ENCODE measurements at places on chromosomes 3 and 15.

- DNase-seq = no peak
Measured at GRCh38 chr3:50930371-50931208, 255.9 kb downstream of the DOCK3 start.

- DNase-seq = no peak
Measured at GRCh38 chr3:81658322-81658997, 103.0 kb downstream of the GBE1 start.

- DNase-seq = no peak
Measured at GRCh38 chr3:197104738-197105137, 75.1 kb upstream of the MELTF start.

- DNase-seq = no peak
Measured at GRCh38 chr3:35523838-35524237, 115.5 kb upstream of the ARPP21 start.

- peak; percentile 20 for DNase-seq
Measured at GRCh38 chr3:42871592-42872196, 4.0 kb downstream of the CYP8B1 start.

- no peak for DNase-seq
Measured at GRCh38 chr15:60729850-60730458, 251.0 kb upstream of the ICE2 start.

- peak; percentile 87 for DNase-seq
Measured at GRCh38 chr3:127694467-127695215, 21.9 kb downstream of the ABTB1 start.

DNA sequence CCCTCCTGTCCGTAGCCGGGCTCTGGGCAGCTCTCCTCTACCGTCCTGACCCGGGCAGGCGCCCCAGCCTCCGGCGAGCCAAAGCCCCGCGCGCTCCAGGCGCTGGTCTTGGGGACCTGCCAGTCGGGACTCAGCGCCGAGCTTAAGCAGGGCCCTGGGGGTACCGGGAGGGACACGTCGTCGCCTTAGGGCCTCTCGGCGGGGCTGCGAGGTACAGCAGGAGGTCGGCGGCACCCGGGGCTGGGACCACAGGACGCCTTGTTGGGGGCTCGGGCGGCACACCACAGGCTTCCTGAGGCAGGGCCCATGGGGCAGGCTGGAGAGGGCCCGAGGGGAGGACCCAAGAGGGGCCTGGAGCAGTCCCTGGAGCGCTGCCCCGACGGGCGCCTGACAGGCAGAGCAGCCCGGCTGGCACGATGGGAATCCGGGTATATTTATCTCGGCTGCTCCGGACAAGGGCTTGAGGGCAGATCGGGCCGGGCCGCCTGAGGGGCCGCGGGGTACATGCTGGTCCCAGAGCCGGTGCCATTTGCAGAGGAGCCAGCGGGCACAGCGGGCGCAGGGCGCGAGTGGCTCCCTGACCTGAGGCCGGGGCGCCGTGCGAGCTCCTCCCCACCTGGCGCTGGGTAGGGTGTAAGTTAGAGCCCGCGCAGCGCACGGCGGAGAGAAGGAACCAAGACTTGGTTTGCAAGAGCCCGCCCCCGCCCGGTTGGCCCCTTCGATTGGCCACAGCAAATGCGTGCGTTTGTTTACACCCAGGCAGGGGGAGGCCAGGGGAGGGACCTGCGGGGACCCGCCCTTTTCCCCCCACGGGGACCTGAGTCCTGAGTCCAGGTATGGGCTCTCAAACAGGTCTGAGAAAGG is 574 bp downstream of the SLC38A3 start:
- DNase-seq = peak; percentile 66

DNA sequence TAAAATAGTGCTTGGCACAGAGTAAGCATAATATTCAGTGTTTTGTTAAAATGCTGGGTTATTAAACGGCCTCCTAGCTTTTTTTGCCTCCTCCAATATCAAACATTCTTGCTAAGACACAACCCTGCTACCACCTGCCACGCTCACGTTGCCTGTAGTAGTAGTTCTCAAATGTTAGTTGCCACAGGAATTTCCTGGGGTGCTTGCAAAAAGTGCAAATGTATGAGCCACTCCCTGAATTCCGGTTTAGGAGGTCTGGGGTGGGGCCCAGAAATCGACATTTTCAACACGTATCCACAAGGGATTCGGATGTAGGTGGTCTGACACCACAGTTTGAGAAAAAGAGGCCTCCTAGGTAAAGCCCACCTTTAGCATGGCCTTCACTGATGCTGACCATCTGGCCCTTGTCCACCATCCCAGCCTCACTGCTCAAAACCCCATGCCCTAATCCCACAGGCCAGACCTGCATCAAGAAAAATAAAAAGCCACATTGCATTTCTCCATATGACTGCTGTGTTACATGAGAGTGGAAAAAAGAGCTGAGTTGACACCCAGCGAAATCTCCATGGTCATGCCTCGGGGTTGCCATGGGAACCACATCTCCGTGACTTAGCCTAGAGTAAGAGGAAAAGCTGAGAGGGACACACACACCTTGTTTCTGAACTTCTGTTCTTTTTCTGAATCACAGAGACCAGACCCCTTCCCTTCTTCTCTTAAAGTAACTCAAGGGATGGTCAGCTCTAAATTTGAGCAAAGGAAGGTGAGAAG is 116.4 kb upstream of the HES1 start:
- DNase-seq = no peak

DNA sequence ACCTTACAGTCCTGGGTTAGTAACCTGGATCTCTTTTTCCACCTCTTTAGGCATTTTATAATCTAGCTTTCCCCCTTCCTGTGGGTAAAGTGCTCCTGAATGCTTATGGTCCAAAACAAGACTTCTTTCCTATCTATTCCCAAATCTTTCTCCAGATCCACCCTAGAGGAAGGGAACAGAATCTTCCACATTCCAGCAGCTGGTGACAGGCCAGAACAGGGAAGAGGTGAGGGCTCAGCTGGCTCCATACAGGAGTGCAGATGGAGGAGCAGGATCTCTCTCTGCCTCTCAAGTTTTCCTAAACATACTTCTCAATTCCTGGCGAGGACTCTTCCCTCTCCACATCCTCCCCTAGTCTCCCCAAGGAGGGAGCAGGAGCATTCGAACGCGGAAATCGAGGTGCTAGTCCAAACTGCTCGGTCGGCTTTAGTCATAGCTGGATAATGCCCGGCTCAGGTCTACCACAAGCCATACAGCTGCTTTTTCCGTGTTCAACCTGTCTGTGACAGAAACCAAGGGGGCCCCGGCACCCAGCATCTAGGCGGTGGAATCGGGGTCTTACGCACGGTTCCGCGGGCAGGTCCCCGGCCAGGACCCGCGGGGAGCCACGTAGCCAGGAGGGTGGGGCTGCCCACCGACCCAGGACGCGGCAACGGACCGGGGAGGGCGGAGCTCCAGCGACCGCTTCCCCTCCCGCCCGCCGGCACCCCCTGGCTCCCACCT is 4.0 kb downstream of the RASSF1 start:
- no peak for DNase-seq

GRCh38 chr15:51751697-51752683 is 593 bp downstream of the TMOD2 start:
- DNase-seq = peak; percentile 52

GRCh38 chr3:145807990-145808389 is 353.0 kb downstream of the PLOD2 start:
- DNase-seq = no peak

DNA sequence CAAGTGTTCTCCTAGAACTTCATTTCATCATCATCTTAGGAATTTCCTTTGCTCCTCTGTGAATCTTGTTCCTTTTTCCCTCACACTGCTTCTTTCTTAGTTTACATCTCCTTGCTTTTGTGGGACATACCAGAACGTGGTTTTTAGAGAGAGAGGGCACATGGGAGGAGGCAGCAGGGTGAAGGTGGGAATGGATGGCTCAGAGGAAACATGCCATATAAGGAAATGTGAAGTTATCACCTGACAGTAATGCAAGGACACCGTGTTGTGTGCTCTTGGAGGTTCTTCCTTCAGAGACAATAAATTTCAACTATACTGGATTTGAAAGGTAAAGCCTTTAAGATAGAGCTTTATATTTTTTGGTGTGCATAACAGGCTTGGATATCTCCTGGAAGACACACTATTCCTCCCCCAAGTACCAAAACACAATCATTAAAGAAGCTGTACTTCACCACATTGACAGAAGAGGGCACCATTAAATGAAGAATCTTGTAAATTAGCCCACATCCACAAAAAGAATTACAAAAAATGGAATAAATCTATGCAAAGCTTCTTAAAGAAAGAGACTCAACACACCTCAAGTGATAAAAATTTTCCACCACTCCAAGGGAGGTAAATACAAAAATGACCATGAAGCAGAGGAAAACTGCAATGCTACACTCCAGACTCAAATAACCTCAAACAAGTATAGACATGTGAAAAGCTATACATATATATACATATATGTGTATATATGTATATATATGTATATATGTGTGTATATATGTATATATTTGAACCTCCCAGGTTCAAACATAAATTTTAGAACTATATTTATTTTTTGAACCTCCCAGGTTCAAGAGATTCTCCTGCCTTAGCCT is 26.1 kb downstream of the RPL39L start:
- peak; percentile 75 for DNase-seq

- DNase-seq = no peak
Measured at GRCh38 chr15:35863655-35864054, 317.7 kb upstream of the DPH6 start.

- no peak for DNase-seq
Measured at GRCh38 chr3:152836269-152836668, 1.3 kb downstream of the P2RY1 start.

DNA sequence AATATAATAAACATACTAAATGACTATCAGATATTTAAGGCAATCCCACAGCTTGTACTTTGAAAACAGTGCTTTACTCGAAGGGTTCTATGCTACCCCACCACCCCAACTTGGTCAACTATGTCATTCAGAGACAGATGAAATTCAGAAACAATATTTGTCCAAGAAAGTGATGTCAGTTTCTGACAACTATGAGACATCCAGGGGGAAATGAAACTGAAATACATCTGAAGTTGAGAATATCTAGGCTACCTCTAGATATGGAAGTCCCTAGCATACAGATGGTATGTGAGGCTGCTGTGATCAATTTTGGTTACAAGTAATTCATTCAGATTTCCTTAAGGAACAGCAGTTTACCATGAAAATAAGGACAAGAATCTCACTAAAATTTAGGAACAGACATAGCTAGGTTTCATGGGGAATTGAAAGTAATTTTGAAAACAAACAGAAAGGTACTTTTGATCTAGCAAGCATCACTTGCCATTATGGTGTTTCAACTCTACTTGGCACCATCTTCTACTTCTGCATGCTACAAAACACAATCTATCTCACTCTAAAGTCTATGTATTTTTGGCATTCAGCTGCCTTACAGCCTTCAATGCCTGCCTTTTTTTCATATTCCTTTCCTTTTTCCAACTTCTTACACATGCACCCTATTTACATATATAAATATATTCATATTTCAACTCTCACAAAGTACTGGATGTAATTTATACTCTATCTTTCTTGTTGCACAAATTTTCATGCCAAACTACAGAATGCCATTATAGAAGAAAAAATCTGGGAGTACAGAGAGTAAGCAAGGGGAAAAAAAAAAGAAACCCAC is 21.7 kb downstream of the ATG3 start:
- no peak for DNase-seq

- DNase-seq = no peak
Measured at GRCh38 chr3:2452249-2452648, 353.6 kb downstream of the CNTN4 start.

DNA sequence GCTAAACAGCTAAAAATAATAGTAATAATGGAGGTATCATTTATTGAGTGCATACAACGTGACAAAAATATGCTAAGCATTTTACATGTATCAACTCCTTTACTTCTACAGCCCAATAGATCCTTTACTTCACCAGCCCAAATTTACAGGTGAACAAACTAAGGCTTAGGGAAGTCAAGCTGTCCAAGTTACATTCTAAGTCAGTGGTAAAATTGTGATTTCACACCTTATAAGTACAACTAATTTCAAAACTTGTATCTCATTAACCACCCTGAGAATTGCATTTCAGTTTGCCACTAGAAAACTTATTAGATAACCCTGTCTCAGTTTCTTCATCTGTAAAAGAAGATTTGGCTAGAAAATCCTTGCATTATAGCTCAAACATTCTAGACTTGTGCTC is 10.7 kb downstream of the SLC33A1 start:
- no peak for DNase-seq

DNA sequence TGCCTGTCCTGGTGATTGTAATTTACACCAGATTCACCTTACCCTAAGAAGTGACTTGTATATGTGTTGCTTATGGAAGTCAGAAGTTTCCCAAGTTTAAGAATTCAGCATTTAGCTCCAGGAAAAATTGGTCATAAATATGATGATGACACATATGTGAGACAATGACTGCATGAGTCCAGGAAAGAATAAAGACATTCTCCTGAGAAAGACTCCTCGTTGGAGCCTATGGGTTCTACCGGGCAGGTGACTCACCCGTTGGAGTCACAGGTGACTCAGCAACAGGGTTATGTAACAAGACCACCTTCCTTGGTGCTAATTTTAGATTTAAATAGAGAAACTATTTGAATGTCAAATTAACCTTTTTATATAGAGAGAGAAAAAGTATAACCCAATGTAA is 662.4 kb downstream of the FHIT start:
- DNase-seq = no peak

- no peak for DNase-seq
Measured at GRCh38 chr3:126676919-126677705, 22.2 kb upstream of the TXNRD3 start.

DNA sequence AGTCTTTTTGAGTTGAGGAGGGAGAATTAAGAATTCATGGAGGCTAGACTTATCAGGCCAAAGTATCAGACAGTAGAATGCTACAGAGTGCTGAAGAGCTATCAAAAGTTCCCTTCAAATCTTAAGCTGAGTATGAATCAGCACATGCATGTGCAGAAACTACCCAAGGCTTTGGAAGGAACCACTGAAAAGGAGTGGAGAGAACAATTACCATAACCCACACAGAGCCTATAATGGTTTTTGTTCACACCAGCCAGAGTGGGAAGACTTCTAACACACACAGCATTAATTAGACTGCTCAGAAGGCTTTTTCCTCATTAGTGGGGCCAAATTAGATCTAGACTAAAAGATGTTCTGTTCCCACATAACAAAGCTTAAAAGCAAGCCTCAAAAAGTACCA is 83.7 kb upstream of the SLC6A11 start:
- DNase-seq = no peak

- DNase-seq = no peak
Measured at GRCh38 chr3:14434498-14435151, 32.2 kb downstream of the SLC6A6 start.

DNA sequence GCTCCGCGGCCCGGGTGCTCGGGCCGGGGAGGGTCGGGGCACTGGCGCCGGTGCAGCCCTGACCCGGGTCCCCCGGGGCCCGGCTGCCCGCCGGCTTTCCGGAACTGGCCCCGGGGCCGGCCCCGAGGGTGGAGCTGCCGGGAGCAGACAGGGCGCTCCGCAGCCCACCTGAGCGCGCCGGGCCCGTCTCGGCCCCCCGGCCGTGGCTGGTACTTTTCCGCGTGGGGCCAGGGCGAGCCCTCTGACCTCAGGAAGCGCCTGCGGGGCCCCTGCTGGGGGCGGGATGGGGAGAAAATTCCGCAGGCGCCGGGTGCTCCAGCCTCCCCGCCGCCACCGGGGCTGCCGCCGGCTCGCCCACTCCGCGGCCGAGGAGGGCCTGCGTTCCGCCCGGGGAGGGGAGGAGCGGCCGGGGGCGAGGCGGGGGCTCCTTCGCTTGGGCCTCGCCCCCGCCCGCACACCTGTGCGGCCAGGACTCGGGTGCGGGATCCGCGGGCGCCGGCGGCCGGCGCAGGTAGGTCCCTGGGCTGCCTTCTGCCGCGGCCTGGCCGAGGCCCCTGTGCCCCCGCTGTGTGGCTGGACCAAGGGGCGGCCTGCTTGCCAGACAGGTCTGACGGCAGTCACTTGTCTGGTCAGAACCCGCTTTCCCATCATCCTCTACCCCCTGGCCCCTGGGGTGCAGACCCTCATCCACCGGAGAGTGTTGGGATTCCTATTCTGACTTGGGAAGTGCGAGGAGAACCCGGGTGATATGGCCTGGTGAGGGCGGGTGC is 3.5 kb downstream of the FURIN start:
- peak; percentile 56 for DNase-seq
